Activated CD4-positive, alpha-beta T cell treated with anti-CD3 and anti-CD28 coated beads for 4 hours (primary cell): ENCODE measurements at places on chromosomes 13 and 19.

DNA sequence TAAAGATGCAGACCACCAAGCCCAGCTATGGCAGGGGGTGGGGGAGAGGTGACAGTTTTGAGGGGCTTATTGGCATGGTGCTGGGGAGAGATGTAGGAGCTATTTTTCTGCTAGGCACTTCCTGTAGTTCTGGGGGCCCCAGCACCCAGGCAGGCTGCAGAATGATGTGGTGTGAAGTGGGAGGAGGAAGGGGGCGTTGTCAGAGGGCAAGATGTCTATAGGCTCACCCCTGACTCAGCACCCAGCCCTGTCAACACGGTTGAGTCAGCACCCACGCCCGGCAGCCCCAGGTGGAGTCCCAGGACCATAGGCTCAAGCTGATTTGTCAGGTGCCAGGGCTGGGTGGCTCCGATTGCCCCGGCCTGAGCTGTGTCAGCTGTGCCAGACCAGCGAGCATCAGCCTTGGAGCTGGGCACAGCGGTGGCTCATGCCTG is 5.8 kb downstream of the KLF2 start:
- DNase-seq, result peak; percentile 94

DNA sequence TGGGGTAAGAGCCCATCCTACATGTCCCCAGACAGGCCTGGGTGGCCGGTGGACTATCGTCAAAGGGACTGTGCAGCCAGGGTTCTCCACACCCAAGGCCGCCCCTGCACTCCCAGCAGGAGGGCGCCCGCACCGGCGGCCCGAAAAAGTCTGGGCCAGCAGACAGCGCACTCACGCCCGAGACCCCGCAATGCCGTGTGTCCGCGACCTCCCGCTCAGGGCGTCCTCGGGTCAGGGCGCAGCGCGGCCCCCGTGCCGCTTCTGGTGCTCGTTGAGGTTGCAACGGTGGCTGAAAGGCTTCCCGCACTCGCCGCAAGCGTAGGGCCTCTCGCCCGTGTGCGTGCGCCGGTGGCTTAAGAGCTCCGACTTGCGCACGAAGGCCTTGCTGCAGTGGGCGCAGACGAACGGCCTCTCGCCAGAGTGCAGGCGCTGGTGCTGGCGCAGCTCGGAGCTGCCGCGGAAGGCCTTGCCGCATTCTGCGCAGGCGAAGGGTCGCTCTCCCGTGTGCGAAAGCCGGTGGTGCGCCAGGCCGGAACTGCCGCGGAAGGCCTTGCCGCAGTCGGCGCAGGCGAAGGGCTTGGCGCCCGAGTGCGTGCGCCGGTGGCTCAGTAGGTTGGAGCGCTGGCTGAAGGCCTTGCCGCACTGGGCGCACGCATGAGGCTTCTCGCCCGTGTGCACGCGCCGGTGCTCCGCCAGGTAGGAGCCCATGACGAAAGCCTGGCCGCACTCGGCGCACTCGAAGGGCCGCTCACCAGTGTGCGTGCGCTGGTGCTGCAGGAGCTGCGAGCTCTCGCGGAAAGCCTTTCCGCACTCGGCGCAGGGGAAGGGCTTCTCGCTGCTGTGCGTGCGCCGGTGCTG is 2.8 kb upstream of the A1BG start:
- DNase-seq, result peak; percentile 27

GRCh38 chr13:62057286-62057685 is 641.6 kb upstream of the PCDH20 start:
- DNase-seq, result no peak

DNA sequence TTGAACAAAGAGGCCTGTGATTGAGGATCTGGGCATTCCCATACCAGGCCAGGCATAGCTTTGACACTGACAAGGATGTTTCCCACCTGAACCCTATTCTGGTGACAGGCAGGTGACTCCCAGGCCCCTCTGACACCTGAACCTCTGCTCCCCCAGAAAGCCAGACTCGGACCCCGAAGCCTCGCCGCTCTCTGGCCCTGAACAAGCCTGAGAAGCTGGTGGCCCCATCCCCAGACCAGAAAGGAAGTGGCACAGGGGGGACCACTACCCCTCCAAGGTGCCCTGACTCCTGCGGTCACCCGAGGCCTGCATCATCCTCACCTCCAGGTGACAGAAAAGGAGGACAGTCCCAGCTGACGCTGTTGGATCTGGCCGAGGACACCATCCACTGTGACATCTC is 14.7 kb downstream of the SIX5 start:
- no peak for DNase-seq

GRCh38 chr19:34962687-34963572 is 1.1 kb downstream of the ZNF792 start:
- DNase-seq, result no peak

DNA sequence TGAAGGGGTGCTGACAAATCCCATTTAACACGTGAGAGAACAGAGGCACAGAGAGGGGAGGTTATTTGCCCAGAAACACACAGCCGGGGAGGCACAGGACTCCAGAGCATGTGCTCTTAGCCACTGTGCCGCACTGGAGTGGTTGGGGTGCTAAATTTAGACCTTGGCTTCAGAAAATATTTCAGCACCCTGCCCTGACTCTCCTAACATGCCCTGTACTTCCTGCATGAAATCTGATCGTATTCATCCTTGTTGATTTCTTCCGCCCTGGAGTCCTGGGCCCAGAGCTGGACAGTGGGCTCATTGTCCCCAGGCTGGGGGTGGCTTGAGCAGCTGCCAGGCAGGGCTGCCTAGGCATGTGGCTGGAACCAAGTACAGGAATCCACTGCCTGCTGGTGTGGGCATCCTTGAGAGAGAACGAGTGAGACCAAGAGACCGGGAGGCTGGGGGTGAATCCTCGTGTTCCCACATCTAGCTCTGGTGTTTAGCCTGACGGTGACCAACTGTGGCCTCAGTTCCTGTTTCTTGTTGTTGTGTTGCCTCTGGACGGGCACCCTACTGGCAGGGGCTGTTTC is 5.3 kb downstream of the SLC27A1 start:
- no peak for DNase-seq

DNA sequence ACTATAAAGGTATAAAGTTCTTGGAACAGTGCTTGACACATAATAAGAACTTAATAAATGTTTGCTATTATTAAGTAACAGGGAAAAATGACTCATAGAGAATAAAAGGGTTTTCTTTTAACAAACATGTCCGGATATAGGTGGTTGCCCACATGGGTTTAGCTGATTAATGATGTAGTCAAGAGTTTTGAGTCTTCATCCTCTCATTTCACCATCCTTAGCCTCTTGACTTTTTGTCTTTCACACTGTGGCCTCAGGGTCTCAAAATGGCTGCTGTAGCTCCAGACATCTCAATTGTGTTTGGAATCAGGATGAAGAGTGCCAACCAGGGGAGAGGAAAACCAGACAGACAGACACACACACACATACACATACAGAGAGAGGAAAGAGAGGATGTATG is 97.9 kb downstream of the HSPH1 start:
- DNase-seq, result no peak

GRCh38 chr13:24134757-24135156 is 25.8 kb upstream of the SPATA13 start:
- no peak for DNase-seq

GRCh38 chr19:55076321-55076720 is 652 bp downstream of the EPS8L1 start:
- no peak for DNase-seq

DNA sequence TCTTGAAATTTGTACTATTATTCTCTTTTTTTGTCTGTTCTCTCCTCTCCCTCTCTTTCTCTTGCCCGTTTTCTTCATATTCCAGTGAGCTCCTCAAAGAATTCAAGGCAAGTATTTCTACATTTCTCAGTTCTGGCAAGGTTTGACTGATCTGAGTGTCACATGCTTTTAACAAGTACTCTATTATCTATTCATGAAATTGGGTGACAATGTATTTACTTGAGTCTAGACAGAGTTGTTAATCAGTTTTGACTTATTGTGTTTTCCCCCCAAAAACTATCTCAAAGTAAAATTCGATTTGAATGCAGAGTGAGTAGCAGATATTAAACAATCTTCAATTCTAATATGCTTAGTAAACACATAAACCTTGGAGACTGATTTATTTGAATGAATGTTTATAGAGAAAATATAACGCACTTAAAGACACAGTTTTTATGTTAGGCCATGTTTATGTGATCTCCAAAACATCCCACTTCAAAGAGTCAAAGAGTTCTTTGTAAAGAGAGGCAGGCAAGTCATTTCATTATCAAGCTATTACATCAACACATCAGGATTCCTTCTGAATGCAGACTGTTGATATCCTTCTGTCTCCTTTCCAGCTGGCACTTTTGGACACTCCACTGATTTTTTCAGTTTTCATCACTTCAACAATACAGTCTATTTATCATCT is 166.6 kb downstream of the SLITRK6 start:
- DNase-seq, result no peak

GRCh38 chr19:7450243-7451223 is 38.3 kb downstream of the PEX11G start:
- no peak for DNase-seq

DNA sequence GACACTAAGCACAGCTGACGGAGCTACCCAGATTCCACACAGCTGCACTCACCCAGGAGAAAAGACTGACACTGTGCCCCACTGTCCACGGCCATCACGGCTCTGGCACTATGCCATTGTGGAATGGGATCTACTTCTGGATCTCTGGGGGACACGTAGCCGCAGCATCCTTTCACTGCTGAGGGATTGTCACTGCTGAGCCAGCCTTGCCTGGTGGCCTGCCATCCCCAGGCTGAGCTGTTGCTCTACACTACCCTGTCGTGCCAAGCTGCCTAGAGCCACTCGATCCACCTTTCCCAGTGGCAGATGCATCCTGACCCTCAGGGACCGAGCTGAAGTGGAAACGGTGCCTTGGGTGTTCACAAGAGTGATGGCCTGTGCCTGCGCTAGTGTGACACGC is 5.0 kb upstream of the LILRB5 start:
- no peak for DNase-seq

DNA sequence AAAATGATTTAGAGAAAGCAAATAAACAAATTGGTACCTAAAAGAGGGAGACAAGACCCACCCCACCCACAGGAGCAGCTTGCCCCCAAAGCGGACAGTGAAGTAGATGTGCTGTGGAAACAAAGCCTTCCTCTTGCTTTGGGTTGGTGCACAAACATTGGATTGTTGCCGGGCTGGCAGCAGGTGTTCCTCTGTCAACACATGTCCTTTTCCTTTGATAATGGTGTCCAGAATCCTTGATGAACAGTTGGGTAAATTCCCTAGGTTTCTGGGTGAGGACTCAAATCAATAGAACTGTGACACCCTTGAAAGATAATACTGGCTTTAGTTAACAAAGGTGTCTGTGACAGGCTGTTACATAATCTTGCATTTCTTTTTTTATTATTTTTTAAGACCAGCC is 311.8 kb downstream of the SPRY2 start:
- DNase-seq, result no peak

DNA sequence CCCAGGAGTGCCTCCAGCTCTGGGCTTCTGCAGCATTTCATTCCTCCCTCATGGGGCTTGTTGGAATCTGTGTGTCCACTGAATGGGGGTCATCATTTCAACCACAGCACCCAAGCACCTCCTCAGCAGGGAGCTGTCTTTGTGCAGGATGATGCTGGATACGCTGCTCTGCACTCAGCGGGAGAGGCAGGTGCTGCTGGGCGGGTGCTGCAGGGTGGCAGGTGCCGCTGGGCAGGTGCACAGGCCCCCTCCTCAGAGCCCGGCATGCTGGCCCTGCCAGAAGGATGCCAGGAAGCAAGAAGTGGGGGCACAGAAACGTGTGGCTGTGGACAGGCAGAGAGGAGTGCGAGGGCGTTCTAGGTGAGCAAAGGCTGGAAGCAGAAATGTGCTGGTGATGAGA is 121.8 kb upstream of the VSTM2B start:
- DNase-seq, result no peak

GRCh38 chr19:39941615-39942365 is 7.4 kb upstream of the FCGBP start:
- peak; percentile 56 for DNase-seq

- no peak for DNase-seq
These were observed 1.6 kb downstream of the LYL1 start for GRCh38 chr19:13100841-13101589.

GRCh38 chr13:24671386-24672113 is 8.7 kb upstream of the ATP12A start:
- DNase-seq, result no peak

DNA sequence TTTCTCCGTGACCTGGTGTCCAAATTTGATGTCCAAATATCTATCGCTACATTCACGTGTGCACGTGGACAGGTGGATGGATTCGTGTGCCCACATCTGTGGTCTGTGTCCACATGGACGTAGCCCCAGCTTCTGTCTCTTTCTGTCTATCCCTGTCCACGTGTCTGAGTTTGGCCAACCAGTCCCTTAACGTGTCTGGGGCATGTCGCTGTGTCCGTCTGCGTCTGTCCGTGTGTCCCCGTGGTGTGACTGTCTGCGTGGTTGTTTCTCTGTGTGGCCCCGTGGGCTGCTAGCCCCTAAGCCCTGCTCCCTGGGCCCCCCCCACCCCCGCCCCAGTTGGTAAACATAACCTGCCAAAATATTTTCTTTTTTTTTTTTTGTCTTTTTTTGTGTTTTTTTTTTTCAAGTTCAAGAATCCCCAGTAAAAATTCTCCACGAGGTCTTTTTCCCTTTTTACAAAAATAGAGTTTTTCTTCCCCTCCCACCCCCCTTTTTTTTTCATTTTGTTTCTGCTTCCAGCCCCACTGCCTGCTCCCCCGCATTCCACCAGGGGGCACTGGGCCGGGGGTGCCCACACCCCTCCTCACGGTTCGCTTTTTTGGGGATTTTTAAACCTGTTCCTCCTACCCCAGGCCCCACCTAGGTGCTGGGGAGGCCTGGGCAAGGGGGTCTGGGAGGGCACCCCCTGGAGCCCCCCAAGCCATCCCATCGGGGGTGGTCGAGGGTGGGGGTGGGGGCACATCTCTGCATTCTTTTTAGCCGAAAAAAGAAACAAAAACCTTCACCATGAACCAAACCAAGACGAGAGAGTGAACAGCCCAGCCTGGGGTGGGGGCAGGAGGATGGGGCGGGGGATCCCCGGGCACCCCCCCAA is 18.3 kb downstream of the PRKCSH start:
- DNase-seq, result no peak

- DNase-seq, result no peak
These were observed 70.8 kb downstream of the FNDC3A start for GRCh38 chr13:49046519-49046918.

DNA sequence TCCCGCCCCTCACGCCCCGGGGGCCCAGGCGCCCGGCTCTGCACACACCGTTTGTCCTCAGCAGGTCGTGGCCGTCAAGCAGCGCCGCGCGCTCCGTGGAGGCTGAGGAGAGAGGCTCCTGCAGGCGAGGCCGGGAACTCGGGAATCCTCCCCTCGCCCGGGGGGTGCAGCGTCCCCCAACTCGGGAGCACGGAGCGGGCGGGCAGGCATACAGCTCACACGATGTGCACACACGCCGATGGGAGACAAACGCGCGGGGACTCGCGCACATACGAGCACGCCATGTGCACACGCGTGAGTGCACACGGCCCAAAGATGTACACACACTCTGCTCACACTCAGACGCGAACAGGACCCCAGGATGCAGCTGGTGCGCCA is 703 bp downstream of the CLEC4G start:
- DNase-seq, result no peak

GRCh38 chr13:30731361-30732045 is 3.8 kb upstream of the ALOX5AP start:
- no peak for DNase-seq

DNA sequence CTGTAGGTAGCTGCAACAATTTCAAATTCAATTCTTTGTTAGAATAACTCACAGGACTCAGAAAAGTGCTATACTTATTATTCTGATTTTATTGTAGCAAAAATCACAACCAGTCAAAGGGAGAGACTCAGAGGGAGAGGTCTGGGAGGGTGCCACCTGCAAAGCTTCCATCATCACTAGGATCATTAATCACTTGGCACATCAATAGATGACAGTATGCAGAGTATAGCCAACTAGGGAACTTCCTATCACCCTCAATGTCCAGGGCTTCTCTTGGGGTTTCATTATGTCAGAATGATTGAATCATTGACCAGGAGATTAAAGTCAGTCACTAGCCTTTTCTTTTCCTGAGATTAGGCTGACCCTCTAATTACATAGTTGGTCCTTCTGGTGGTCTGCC is 431.3 kb upstream of the ATXN8OS start:
- DNase-seq, result no peak
